ENCODE measurements at places on chromosomes 13 and 19.
A peak's percentile ranks its signal among the peaks of the same experiment; 100 is the strongest.

DNA sequence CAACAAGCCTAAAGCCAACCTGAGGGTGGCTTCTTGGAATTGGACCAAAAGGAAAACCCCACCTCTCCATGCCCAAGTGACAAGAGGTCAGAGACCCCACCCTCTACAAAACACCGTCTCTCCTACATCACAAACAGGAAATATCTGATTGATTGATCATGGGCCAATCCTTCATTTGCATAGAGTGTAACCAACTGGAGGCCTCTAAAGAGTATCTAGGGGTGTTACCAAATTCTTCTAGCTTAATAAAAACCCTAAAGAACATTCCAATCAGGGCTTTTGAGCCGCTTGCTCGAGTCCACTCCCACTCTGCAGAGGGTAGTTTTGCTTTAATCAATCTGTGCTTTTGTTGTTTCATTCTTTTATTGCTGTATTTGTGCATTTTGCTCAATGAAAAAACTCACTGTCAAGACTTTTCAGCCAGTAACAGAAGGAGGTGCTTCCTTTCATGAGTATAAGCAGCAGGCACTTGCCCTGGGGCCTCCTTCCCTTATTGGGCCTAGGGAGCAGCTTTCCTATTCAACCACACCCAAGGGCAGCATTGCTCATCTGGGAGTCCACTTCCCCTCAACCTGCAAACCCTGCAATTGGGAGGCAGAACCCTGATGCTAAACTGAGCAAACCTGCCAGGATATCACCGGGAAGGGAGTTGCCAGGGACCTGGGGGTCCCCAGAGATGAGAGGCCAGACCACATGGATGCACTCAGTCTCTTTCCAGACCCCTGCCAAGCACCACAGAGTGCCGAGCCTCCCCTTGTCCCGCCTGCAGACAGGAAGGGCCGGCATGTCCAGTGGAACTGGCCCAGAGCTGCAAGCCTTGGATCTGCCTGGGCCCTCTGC lies 154.3 kb upstream of the VSTM2B start:
- H3K27ac ChIP-seq, result no peak overlapping the region
- no peaks in the 10 kb centered on the region for H3K36me3 ChIP-seq
- no peaks in the 10 kb centered on the region for H3K4me1 ChIP-seq
- peaks cover 59% of the 10 kb centered on the region for H3K27me3 ChIP-seq
- H3K4me3 ChIP-seq, result no peak overlapping the region

DNA sequence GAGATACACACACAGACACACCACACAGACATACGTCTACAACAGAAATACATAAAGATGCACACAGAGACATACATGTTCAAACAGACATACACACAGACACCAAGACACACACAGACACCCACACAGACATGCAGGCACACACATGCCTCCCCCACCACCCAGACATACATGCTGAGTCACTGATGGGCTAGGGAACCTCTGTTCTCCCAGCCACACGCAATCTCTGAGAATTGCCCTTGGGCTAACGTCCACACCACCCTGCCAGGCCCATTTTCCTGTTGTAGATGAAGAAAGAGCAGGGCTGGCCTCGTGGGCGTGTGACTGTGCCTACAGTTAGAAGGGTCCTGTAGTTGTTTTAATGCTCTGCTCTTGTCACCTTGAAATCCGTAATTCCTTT lies 261.9 kb downstream of the KCNRG start:
- no peaks in the 10 kb centered on the region for H3K36me3 ChIP-seq
- H3K27me3 ChIP-seq, result no peaks in the 10 kb centered on the region
- DNase-seq, result no peak
- no peaks in the 10 kb centered on the region for H3K4me1 ChIP-seq
- no peak overlapping the region for H3K4me3 ChIP-seq

DNA sequence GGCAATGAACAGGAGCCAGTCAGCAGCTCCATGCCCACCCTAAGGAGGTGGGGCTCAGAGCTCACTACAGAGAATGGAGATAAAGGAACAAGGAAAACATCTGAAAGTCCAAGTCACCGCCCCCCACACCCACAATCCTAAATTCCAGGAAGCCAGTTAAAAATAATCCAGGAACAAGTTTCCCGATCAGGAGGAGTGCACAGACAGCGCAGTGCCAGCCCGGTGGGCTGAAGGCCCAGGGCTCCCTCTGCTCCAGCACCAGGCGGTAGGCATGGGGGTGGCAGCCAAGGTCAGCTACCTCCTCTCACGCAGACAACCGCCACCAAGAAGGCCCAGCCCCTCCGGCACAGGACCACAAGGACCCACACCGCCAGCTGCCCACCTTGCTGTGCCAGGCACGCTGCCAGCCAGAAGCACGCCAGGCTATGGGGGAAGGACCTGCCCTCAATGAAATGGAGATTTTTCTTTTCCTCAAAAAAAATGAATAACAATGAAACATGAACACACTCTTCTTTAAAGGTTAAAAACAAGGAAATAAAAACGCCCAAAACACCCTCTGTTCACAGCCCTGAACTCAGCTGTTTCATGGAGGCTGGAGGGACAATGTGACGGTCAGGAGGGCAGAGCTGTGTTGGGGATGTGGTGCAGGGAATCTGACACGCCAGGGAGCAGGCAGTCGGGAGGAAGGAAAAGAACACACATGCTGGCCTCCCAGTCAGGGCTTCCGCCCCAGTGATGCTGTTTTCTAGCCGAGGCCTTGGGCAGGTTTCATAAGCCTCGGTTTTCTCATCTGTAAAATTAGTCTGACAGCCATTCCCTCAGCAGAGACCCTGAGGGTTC lies 11.0 kb downstream of the STK24 start:
- peak overlapping the region; percentile 88 for H3K4me3 ChIP-seq
- H3K27me3 ChIP-seq, result no peaks in the 10 kb centered on the region
- H3K4me1 ChIP-seq, result peaks cover 76% of the 10 kb centered on the region
- H3K36me3 ChIP-seq, result peaks cover 4% of the 10 kb centered on the region

DNA sequence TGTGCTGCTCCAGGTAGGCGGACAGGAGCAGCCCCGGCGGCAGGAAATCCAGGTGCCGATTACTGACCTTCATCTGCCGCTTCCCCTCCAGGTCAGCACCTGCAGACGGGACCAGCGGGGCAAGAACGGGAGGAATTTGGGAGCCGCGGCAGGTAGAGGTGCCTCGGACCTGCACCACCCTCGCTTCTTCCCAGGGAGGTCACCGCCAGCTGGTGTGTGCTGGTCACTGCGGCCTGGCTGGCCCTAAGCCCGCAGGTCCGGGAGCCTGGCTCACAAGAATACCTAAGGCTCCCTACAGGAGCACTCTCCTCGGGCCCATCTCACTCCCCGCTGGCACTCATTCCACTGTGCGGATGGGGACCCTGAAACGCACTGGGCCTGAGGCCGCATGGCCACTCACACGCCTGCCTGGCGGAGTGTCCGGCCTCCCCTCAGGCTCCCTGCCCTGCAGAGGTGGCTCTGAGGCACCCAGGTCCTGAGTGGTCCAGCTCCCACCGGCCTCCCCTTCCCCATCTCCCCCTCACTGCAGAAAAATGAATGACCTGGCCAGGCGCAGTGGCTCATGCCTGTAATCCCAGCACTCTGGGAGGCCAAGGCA lies 4.3 kb downstream of the RNU6-9 start:
- H3K27me3 ChIP-seq, result no peaks in the 10 kb centered on the region
- H3K36me3 ChIP-seq, result no peaks in the 10 kb centered on the region
- H3K4me1 ChIP-seq, result peaks cover 14% of the 10 kb centered on the region
- H3K27ac ChIP-seq, result peak overlapping the region; percentile 79
- H3K4me3 ChIP-seq, result no peak overlapping the region

GRCh38 chr13:90947976-90948375 lies 399.5 kb upstream of the MIR17HG start:
- no peaks in the 10 kb centered on the region for H3K36me3 ChIP-seq
- no peaks in the 10 kb centered on the region for H3K4me1 ChIP-seq
- no peaks in the 10 kb centered on the region for H3K27me3 ChIP-seq
- H3K4me3 ChIP-seq, result no peak overlapping the region
- DNase-seq, result no peak
- H3K27ac ChIP-seq, result no peak overlapping the region

GRCh38 chr19:45508861-45509691 lies 1.8 kb downstream of the VASP start:
- DNase-seq, result no peak
- H3K4me1 ChIP-seq, result peaks cover 31% of the 10 kb centered on the region
- peaks cover 3% of the 10 kb centered on the region for H3K36me3 ChIP-seq
- peak overlapping the region; percentile 90 for H3K27ac ChIP-seq
- H3K4me3 ChIP-seq, result peak overlapping the region; percentile 97
- H3K27me3 ChIP-seq, result no peaks in the 10 kb centered on the region

DNA sequence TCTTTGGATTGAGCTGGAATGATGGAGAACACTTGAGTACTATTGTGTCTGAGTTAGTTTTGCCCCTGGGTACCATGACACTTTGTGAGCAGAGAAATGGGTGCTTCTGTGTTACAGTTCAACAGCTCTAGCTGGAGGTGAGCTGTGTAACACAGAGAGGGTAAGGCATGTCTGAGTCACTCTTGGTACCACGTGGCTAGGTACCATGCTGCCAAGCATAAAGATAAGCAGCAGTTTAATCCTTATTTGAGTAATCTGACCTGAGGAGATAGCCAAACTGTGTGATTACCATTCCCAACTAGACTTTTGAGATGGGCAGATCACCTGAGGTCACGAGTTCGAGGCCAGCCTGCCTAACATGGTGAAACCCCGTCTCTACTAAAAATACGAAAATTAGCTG lies 122.0 kb downstream of the OLFM4 start:
- H3K27me3 ChIP-seq, result peaks cover 4% of the 10 kb centered on the region
- H3K27ac ChIP-seq, result no peak overlapping the region

DNA sequence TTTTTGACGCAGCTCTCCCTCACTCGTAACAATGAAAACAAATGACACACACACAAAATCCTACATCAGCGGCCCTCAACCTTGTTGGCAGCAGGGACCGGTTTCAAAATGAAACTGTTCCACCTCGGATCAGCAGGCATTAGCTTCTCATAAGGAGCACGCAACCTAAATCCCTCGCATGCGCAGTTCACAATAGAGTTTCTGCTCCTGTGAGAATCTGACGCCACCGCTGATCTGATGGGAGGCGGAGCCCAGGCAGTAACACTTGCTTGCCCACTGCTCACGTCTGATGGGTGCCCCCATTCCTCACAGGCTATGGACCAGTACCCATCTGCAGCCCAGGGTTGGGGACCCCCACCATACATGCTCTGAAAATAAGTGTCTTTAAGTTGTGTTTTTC lies 43.4 kb downstream of the DHRS12 start:
- peaks cover 25% of the 10 kb centered on the region for H3K4me1 ChIP-seq
- H3K27ac ChIP-seq, result peak overlapping the region; percentile 45
- peaks cover 7% of the 10 kb centered on the region for H3K36me3 ChIP-seq
- no peaks in the 10 kb centered on the region for H3K27me3 ChIP-seq

DNA sequence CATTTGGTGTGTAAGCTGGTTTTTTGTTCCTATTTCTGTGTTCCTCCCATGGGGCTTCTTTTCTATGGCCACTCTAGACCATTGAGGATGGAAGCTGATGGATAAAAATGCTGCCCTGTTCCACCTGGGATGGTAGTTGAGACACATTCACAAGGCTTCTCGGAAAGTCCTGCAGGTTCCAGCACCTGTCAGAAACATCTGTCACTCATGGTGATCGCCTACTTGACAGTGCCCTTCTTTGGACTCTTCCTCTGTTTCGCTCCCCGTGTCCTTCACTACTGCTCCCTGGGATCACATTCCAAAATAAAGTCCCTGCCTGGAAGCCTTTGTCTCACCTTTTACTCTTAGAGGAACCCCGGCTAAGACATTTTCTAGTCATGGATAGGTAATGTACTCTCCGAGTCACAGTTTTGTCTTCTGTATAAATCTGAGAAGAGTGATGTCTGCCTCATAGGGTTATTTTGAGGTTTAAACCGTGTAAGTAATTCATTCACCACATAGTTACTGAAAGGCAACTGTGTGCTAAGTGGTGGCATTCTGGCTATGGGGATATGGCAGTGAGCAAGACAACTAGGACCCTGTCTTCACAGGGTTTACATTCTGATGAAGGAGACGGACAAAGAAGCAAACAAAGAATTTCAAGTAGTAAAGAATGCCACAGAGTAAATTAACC lies 21.0 kb downstream of the UBAC2 start:
- H3K27me3 ChIP-seq, result no peaks in the 10 kb centered on the region
- H3K4me3 ChIP-seq, result peak overlapping the region; percentile 15
- H3K4me1 ChIP-seq, result peaks cover 74% of the 10 kb centered on the region

DNA sequence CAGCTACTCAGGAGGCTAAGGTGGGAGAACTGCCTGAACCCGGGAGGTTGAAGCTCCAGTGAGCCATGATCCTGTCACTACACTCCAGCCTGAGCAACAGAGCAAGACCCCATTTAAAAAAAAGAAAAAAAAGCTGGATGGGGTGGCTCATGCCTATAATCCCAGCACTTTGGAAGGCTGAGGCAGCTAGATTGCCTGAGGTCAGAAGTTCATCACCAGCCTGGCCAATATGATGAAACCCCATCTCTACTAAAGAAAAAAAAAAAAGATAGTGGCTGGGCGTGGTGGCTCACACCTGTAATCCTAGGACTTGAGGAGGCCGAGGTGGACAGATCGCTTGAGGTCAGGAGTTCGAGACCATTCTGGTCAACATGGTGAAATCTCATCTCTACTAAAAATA lies 15.0 kb downstream of the LTBP4 start:
- H3K27me3 ChIP-seq, result no peaks in the 10 kb centered on the region
- H3K36me3 ChIP-seq, result peaks cover 4% of the 10 kb centered on the region
- H3K4me3 ChIP-seq, result no peak overlapping the region
- H3K27ac ChIP-seq, result peak overlapping the region; percentile 97

DNA sequence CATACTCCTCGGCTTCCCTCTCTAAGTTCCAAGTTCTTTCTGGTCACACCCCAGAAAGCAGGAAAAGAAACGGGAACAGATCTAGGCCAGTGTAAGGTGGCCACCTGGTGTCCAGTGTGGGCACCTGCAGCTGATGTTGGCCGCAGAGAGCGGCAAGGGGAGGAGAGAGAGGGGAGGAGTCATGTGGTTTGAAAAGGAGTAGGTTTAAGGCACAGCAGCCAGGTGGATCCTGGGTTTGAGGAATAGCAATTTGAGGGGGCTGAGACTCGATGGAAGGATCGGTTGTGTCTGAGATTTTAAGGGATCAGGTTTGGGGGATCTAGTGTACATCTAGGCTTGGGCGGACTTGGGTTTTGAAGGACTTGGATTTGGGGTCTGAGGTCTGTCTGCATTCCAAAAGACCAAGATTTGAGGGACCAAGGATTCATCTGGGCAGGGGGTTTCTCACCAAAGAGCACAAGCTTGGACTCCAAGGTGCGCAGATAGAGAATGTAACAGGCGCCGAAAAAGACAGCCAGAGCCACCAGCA lies 1.2 kb downstream of the RABAC1 start:
- H3K4me3 ChIP-seq, result peak overlapping the region; percentile 93
- H3K36me3 ChIP-seq, result no peaks in the 10 kb centered on the region
- DNase-seq, result no peak
- H3K27me3 ChIP-seq, result no peaks in the 10 kb centered on the region
- peaks cover 26% of the 10 kb centered on the region for H3K4me1 ChIP-seq

DNA sequence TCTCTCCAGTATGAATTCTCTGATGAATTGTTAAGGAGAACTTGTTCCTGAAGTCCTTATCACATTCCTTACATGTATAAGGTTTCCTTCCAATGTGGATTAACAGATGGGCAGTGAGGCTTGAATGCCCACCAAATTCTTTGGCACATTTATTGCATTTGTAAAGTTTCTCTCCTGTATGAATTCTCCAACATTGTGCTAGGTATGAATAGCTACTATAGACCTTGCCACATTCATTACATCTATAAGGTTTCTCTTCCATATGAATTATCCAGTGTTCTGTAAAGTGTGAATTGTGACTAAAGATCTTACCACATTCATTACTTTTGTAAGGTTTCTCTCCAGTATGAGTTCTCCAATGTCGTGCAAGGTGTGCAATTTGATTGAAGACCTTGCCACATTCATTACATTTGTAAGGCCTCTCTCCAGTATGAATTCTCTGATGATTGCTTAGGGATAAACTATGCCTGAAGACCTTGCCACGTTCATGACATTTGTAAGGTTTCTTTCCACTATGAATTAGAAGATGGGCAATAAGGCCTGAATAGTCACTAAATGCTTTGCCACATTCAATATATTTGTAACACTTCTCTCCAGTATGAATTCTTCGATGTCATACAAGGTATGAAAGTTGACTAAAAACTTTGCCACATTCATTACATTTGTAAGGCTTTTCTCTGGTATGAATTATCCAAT lies 20.4 kb downstream of the ZNF578 start:
- H3K36me3 ChIP-seq, result no peaks in the 10 kb centered on the region
- no peak overlapping the region for H3K27ac ChIP-seq
- H3K4me1 ChIP-seq, result no peaks in the 10 kb centered on the region
